ENCODE measurements at places on chromosomes 6 and 20.

DNA sequence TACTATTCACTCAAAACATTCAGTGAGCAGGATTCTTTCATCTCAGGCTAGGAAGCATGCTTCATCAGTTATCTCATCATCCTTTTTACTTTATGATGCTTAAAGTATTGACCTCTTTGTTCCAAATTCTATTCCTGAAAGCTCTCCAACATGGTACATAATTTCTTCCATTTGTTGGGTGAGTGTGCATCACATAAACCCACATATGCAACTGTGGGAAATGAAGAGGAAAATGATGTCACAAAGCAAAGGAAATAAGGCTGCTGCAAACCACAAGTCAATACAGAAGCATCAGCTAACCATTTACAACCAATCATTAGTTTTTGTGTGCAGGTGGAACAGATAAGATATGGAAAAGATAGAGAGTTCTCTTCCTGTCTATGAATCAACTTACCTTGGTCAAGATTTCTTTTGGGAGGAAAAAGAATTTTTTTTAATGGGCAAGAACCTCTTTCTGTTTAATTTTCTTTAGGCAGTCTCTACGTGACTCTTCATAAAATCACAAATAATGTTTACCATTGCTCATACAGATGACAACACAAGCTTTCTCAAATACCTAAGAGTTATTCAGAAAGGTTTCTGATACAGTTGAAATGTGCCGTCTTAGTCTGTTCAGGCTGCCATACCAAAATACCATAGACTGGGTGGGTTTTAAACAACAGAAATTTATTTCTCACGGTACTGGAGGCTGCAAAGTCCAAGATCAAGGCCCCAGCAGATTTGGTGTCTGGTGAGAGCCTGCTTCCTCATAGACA is 259.9 kb downstream of the ADGRG6 start:
- no peak for DNase-seq

GRCh38 chr6:169073311-169073710 is 180.3 kb downstream of the THBS2 start:
- no peak for DNase-seq

DNA sequence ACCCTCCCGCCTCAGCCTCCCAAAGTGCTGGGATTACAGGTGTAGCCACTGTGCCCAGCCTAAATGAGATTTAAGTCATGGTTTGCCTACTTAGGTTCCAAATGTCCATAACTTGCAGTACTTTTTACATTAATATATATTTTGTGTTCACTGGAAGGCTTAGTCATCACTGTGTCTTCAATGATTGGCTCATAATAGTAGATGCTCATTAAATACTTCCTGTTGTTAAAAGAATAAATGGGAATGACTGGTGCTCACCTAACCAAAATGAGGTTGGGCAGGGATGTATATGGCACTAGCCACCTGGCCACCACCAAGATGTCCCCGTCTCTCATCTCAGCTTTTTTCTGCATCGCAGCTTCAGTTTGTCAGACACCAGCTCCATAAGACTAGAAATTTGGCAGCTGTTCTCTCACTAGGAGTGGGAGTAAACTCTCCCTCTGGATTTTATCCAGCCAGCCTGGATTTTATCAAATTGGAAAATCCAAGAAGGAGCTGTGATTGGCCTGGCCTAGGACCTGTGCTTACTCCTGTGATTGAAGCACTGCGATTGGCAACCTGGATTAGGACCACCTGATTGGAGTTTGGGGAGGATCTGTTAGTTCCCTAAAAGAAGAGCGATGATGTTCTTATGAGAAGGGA is 1.1 kb upstream of the GLO1 start:
- DNase-seq = no peak

GRCh38 chr6:109034526-109034925 is 60.1 kb downstream of the SESN1 start:
- DNase-seq = no peak

DNA sequence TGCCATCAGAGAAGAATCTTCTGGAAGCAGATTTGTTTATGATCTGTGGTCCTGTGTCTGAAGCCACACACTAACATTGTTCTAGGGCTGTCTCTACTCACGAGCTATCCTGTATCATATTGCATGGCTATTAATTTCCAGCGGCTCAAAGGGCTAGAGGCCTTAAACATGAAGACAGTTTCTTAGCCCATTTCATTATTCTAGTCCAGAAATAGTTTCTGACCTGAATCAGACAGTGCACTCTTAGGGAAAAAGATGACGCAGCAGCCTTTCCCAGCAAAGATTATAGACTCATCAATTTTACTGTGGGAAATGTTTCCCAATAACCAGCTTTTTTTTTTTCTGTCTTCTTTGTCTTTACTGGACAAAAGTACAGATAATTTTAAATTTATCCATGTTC is 105.3 kb upstream of the SUPT3H start:
- DNase-seq = no peak
